ENCODE measurements at places on chromosomes 2 and 18.

DNA sequence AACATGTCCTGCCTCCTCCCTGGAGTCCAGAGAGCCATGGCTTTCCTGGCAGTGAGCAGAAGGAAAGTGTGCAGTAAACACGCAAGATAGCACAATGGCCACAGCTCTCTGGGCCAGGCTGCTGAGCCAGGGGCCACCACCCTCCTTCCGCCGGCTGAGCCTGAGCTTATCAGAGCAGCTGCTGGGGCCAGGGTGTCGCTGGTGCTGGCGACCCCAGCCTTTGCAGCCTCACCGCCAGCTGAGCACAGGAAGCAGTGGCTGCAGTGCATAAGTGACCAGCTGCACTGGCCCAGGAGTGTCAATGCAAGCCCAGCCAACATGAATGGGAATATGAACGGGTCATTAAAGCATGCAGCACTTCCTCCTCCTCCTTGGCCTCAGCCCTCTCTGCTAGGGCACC lies 172.0 kb downstream of the ZFP36L2 start:
- DNase-seq: no peak

DNA sequence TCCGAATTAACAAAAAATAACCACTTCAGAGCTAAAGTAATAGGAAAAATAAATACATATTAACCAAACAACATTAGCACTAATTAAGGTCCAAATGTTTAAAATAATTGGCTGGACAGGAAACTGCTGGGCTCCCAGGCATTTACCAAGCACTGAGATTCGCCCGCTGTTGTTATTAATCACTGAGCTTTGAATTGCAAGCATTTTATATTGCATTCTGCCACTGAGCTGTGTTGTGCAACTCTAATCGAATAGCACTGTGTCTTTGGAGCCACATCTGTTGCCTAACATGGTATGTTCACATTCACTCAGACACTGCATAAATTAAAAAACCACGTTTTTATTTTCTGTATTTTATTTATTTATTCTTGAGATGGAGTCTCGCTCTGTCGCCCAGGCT lies 88.9 kb downstream of the SOWAHC start:
- DNase-seq: no peak

DNA sequence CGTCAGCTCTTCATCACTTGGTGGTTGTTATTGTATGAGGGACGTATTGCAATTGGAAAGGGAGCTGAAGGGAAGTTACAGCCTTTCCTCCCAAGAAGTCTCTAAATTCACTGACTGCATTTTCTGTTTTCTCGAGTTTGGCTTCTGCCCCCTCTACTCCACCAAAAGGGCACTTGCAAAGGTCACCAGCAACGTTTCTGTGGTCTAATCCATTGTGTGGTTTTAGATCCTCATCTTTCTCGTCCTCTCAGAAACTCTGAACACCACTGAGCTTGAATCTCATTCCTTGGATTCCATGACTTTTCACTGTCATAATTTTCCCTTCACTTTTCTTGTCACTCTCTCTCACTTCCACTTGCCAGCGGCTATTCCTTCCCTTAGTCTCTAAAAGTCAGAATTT lies 308.0 kb downstream of the AFF3 start:
- DNase-seq: no peak

- no peak for DNase-seq
These were observed 86.0 kb upstream of the TMEM247 start for GRCh38 chr2:46393347-46393820.

- no peak for DNase-seq
These were observed at the start of gene TRABD2A for GRCh38 chr2:84880645-84881521. TRABD2A (minus strand) TSS chr2:84881084; CDS start chr2:84881039, 45 bp downstream.
